ENCODE measurements at places on chromosomes 3 and 15.

GRCh38 chr3:55524565-55525244 lies 37.6 kb upstream of the WNT5A start:
- peak; percentile 46 for DNase-seq

DNA sequence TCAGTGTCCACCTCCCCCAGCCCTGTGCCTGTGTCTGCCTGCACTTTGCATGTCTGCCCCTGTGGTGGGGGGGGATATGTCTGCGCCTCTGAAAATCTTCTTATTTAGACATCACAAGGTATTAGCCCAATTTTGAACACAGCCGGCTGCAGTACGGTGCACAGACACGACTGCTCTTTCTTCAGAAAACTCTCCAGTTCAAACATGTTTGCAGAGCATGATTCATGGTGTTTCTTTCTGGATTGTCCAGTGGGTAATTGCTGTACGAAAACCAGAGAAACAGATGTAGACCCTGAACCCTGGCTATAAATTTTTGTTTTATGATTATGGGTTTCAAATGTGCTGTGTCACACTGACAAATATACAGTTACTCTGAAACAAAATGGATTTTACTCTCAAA lies 3.4 kb upstream of the RARB start:
- peak; percentile 45 for DNase-seq

- no peak for DNase-seq
These were observed 38.0 kb upstream of the CMTM8 start for GRCh38 chr3:32200490-32200889.

DNA sequence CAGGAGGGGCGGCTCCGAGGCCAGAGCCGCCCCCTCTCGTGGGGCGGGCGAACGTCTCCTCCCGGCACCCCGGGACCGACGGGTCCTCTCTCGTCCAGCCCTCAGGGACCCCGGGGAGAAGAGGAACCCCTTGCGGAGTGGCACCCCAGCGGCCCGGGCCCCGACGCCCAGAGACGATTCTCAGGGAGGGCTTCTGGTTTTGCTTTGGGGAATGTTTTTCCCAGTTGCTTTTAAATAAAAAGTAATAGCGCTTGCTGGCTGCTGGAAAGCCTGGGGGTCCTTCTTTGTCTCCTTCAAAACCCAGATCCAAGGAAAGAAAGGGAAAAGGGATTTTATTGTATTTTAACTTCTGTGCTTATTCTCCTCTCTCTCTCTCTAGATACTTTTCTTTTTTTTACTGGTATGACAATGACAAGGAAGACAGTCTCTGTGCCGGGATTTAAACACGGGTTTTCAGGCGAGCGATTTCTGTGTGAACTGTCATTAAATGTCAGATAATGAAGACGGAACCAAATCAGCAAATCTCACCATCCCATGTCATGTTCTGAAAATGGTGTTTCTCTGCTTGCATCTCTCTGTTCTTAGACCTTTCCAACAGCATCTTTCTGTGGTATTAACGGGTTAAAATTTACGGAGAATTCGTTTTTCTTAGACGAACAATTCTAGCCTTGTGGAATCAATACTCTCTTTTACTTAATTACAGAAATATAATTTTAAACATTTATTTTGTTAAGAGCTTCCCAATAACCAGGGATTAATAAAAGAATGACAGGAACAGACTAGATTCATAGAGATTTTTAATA lies 530 bp upstream of the PCOLCE2 start:
- no peak for DNase-seq

DNA sequence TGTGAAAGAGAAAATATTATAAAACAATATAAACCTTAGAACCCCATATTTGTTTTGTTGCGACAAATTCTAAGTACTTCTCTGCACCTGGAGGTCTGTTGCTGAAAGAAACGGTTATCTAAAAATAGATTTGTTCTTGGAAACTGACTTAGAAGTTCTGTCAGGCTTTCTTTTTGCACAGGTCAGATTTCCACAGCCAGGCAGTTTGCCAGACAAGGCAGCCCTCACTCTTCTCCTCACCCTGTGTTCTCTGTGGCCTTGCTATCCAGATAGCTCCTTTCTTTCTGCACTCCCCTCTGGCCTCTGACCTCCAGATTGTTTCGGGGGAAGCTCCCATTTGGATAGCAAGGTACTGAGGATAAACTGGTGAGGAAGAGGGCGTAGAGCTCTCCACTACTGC lies 413.3 kb upstream of the ONECUT1 start:
- DNase-seq = no peak

DNA sequence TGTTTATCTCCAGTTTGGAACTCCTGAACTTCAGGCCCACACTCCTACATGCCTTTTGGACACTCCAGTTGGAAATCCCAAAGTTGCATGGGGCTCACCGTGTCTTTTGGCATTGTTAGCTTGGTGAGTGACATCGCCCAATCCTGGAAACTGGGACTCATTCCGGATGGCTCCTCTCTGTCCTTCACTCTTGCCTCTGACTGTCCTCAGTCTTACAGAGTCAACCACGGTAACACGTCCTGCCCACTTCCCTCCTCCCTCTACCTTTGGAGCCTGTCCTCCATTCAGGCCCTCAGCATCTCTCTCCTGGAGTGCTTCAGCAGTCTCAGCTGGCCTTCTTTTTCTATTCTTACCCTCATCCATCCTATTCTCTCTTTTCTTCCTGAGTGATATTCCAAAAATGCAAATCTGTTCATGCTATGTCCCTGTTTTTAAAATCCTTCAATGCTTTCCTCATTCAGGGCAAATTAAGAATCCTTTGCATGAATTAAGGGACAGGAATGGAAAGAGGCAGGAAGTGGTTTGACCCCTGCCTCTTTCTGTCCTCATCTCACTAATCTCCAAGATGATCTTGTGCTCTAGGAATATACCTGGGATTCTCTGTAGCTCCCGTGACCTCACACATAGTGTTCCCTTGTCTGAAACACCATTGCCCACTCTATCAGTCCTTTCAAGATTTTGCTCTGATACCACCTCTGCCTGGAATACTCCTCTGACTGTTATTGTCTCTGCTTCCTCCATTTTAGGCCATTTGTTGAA lies 42.5 kb downstream of the LPP start:
- no peak for DNase-seq

- no peak for DNase-seq
These were observed 12.5 kb upstream of the CADM2 start for GRCh38 chr3:84946240-84946639.

GRCh38 chr3:134978658-134979057 lies 183.6 kb downstream of the EPHB1 start:
- DNase-seq = no peak

- DNase-seq = no peak
These were observed 218.3 kb upstream of the LYSMD4 start for GRCh38 chr15:99951511-99951910.

GRCh38 chr3:34863485-34863884 lies 775.8 kb upstream of the ARPP21 start:
- DNase-seq = peak; percentile 48

- DNase-seq = peak; percentile 60
These were observed 6.7 kb downstream of the CCDC9B start for GRCh38 chr15:40333922-40334492.

DNA sequence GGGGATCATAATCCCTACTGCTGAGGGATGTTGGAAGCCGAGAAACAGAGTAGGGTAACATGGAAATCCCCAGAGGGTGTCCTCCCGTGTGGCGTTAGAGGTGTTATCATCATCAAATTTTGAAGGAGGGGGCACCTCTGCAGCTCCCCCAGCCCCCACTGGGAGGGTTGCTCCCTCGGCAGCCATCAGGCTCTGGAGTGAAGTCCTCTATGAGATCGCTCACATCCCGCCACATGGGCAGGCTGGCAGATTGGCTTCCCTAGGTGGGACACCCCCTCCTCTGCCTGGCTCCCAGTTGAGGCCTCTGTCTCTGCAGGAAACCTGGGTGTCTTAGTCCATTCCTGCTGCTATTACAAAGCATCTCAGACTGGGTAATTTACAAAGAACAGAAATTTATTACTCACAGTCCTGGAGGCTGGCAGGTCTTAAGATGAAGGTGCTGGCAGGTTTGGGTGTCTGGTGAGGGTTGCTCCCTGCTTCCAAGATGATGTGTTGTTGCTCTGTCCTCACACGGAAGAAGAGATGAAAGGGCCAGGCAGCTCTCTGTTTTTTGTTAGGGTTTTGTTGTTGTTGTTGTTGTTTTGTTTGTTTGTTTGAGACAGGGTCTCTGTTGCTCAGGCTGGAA lies 120.5 kb downstream of the NUP210 start:
- DNase-seq = no peak

GRCh38 chr3:30315447-30315846 lies 291.0 kb upstream of the TGFBR2 start:
- DNase-seq = peak; percentile 47

DNA sequence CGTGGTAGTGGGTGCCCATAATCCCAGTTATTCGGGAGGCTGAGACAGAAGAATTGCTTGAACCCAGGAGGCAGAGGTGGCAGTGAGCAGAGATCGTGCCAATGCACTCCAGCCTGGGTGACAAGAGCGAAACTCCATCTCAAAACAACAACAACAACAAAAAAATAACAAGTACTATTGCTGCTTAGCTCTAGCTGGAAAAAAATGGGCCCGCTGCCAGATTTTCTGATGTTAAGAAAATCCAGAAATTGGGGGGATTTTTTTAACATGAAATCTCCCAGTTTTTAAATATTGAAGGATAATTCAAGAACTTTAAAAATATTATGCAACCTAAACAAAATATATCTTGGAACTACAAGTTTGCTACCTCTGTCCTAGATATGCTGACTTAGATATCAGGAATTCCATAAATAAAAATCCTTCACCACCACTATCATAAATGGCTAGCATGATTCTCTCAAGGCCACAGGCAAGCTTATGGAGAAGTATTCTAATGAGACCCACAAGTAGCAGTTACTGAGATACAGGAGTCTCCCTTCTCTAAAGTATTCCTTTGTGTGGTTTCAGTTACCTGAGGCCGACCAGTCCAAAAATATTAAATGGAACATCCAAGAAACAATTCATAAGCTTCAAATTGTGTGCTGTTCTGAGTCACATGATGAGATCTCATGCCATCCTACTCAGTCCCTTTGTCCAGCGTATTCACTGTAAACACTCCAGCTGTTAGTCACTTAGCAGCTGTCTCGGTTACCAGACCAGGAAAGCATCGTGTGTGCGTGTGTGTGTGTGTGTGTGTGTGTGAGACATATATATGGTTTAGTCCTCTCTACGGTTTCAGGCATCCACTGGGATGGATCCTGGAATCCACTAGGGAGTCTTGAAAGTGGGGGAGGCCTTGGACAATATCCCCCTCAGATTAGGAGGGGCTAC lies 277.2 kb downstream of the TBL1XR1 start:
- DNase-seq = peak; percentile 36

DNA sequence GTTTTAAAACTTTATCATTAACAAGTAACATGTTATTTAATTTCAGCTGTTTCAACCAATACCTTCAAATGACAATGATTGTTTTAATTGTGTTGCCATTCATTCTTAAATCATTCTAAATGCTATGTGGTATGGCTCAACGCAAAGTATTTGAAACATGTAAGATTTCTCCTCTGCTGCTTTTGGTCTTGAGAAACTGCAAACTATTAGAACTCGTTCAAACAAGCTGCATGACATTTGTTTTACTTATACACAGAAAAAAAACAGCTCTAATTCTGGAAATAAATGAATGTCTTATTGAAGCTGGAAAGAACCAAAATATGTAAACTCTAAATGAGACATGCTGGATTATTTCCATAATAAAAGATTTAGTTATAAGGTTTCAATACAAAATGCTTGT lies 29.3 kb downstream of the FBN1 start:
- peak; percentile 75 for DNase-seq

- DNase-seq = no peak
These were observed 44.5 kb downstream of the LRCH3 start for GRCh38 chr3:197835509-197835908.

DNA sequence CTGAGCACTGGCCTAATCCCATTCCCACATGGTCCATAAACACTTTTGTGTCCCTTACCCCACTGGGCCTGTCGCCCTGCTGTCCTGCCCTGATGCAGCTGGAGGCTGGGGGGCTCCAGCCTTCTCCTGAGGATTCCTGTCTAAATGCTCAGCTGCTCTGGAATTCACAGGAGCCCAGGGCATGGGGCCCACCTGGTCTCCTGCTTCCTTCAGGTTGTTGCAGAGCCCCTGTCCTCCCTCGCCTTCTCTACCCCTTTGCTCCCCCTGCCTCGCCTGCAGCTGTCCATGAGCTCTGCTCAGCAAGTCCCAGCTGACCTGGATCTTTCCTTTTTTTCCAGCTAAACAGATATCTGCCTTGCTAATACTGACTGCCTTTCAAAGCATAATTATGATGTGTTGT lies 286.9 kb downstream of the XXYLT1 start:
- DNase-seq = no peak

GRCh38 chr15:35197754-35198153 lies 112.7 kb upstream of the NANOGP8 start:
- no peak for DNase-seq

GRCh38 chr3:31364188-31364587 lies 168.5 kb upstream of the STT3B start:
- DNase-seq = no peak

- DNase-seq = peak; percentile 48
These were observed 26.0 kb downstream of the CYP19A1 start for GRCh38 chr15:51312166-51313073.

DNA sequence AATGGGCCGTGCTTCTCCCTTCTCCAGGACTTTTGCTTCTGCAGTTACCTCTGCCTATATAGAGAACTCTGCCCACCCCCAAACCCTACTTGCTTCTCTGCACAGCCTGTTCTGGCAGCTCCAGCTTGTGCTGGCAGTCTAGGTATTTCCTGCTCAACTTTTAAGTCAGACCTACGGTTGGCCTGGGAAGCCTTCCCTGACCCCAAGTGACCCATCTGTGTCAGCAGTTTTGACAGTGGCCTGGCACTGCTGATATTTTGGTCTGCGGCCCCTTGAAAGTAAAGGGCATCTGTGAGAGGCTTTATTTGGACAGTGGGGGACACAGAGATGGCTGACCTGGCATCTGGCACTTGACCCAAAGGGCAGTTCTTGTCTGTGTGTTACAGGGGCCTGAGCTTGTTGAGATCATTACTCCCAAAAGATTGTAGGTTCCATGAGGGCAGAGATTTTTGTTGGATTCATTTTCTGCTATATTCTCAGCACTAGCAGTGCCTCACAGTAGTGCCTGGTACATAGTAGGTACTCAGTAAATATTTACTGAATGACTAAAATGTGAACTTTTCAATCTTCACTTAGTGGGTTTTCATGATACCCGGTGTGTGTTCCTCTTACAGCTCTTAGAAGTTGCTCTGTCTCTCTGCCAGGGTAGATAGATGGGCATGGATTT lies 55.2 kb upstream of the TRAK1 start:
- DNase-seq = no peak

GRCh38 chr3:133933097-133934024 lies 37.7 kb upstream of the RAB6B start:
- no peak for DNase-seq

DNA sequence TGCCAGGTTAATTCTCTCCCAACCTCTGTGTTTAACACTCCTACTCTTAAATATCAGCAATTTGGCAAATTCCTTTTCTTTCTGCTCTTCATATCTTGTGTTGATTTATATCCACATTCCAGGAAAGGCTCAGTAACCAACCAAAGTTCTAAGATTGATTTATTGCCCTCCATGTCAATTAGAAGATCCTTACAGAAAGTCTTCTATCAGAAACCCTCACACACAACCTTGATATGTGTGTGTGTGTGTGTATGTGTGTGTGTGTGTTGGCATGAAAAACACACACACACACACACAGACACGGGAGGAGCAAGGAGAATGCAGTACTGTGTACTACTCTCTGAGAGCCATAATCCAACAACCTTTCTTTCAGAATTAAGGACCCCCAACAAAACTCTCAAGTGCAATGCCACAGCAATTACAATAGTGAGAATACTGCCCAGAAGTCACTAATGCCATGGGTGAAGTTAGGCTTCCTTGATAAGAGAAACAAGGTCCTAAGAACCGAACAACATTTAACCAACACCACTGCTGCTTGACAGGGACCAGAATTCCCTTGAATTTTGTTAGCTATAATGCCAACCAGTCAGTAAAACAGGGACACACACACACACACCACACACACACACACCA lies 1.1 kb downstream of the LSAMP start:
- no peak for DNase-seq
